ENCODE measurements at places on chromosomes 2 and 18.

GRCh38 chr2:226078666-226079065 lies 679.2 kb downstream of the NYAP2 start:
- no peak for DNase-seq

DNA sequence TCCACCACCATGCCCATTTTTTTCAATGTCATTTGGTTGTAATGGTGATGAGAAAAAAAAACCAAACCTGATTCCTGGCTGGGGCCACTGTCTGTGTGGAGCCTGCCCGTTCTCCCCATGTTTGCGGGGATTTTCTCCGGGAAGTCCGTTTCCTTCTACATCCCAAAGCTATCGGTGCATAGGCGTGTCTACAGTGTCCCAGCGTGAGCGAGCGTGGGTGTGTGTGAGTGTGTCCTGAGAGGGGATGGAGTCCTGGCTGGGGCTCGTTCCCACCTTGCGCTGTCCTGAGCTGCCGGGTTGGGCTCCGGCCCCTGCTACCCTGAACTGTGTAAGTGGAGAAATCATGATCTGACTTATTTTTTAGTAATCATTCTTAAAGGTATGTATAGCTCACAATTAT lies 7.3 kb upstream of the ZAP70 start:
- no peak for DNase-seq

DNA sequence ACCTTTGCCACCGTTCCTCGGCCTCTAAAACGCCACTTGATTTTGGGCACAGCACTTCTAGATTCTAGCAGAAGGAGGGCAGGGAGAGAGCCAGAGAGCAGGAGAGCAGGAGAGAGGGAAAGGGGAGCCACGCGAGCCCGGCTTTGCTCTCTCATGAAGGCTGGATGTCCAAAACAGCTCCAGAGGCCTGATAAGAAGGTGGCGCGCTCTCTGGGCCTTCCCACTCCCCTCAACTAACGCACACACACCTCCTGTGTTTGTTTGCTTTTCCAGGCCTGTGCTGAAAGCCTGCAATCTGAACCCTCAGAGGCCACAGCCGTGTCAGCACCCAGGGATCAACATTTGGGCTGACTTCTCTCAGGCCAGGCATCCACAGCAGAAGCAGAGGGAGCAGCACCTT lies 184.8 kb upstream of the SOX11 start:
- no peak for DNase-seq

DNA sequence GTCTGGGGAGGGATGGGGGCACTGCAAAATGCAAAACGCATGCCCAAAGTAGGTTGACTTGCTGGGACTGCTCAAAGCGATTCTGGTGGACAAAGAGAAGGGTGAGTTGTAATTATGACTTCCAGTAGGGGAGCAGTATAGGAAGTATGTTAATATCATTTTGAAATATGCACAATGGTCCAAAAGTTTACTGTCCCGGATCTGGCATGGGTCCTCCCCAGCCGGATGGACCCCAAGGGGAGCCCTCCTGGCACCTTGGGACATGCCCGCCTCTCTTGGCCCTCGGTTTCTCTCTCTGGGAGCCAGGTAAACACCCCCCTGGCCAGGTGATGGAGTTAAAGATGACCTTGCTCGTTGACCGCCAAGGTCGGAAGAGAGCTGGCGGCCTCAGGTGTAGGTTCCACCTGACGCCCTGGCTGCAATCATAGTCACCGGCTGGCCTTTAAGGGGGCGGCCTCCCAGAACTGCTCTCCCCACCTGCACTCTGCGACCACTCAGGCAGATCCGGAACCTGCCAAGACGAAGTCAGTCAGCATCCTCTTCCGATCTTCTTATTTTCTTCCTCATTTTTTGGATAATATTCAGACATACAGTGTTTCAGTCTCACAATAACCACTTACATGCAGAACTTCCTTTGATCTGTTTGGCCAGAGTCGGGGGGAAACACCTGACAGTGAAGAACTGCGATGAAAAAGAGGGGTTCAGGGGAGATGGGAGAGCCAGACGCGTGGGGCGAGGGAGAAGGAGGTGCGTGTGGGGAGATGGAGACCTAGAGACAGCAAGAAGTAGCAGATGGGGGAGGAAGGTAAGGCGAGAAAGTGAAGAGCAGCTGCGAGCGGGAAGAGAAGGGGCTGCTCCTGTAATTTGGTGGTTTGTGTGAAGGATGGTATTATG lies 148.3 kb downstream of the MEIS1 start:
- no peak for DNase-seq

DNA sequence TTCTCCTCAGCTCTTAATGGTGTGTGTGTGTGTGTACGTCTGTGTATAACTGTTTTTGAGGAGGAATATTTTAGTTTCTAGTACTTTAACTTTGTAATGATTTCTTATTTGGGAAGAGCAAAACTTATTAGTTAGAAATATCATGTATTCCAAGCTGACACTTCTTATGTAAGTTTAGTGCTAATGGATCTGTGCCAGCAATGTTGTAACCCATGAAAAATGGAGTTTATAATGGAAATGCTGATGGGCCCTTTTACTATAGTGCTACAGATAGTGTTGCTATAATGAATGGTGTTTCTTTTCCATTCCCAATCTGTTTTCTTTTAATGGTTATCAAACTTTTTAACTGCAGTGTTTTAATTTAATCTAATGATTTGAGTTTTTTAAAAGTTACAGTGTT lies 49.8 kb upstream of the OTX1 start:
- no peak for DNase-seq

GRCh38 chr2:231677632-231678104 lies 30.7 kb upstream of the PTMA start:
- peak; percentile 86 for DNase-seq

- DNase-seq, result no peak
These were observed 85.5 kb downstream of the MRO start for GRCh38 chr18:50734342-50734741.

DNA sequence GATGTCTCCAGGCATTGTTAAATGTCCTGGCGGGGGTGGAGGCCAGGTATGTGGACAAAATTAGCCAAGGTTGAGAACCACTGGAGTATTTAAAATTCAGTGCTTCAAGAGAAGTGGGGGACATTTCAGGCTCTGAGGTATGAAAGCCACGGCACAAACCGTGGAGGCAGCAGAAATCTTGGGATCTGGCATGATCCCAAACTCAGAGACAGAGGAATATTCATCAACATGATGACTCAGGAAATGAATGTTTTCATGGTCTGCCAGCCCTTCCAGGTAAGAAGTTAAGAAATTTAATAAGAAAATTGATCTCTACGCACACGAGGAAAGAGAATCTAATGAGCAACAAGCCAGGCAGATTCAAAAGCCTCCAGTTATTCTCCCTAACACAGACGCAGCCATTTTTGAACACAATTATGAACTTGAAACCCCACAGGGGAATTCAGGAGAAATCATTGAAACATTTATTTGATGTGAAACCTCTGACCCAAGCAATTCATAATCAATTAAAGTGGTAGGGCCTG lies 11.3 kb upstream of the GRP start:
- no peak for DNase-seq

GRCh38 chr2:12587729-12588522 lies 128.8 kb upstream of the TRIB2 start:
- DNase-seq, result peak; percentile 21

- DNase-seq, result no peak
These were observed 9.6 kb downstream of the MRPL30 start for GRCh38 chr2:99190548-99190947.

- no peak for DNase-seq
These were observed 51.1 kb upstream of the EHBP1 start for GRCh38 chr2:62654423-62654791.

DNA sequence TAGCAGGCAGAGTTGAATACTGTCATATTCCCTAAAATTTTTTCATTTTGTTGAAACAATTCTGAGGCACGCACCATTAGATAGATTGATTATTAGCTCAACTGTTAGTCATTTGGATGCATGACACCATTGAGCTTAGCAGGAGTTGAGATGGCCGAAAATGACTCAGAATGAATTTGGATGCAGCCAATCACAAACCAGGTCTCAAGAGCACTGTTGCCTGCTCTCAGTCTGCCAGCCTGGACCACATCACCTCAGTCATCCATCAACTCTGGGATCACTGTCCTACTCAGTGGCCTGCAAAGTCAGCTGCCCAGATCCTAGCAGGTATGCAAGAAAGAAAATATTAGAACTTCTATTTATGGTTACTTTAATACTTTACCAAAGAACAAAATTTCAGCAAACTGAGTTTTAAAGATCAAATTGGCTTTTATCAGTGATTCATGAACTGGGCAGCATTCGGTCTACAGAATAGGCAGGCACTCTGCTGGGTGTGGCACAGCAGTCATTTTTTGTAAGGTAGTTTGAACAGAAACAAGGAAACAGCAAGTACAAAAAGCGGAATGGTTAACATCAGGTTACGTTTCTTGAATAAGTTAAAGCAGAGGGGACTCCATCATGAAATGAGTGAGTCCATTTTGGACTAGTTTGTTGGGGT lies 152.7 kb upstream of the ARHGAP28 start:
- no peak for DNase-seq

- no peak for DNase-seq
These were observed 101.8 kb upstream of the ASB18 start for GRCh38 chr2:236366049-236366387.

- no peak for DNase-seq
These were observed 230.2 kb downstream of the CELF4 start for GRCh38 chr18:37335409-37335736.

GRCh38 chr2:190180313-190181122 lies 118.0 kb upstream of the MSTN start:
- DNase-seq, result no peak

- no peak for DNase-seq
These were observed 72.1 kb downstream of the TTC32 start for GRCh38 chr2:19829672-19830071.

DNA sequence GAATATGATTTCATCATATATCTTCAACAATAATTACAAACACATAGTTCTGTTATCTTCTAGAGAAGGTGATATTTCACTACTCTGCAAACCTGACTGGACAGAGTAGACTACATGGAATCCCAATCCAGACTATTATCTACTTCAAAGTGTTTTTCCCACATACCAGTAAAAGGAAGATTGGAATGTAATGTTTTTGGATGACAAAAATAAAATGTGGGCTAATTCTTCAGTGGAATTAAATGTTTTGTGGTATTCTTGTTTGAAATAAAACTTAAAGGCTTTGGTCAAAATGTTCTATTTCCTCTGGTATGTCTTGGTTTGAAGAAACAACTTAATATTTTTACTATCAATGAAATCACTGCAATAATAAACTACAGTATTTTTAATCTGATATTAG lies 22.1 kb downstream of the COL5A2 start:
- no peak for DNase-seq

DNA sequence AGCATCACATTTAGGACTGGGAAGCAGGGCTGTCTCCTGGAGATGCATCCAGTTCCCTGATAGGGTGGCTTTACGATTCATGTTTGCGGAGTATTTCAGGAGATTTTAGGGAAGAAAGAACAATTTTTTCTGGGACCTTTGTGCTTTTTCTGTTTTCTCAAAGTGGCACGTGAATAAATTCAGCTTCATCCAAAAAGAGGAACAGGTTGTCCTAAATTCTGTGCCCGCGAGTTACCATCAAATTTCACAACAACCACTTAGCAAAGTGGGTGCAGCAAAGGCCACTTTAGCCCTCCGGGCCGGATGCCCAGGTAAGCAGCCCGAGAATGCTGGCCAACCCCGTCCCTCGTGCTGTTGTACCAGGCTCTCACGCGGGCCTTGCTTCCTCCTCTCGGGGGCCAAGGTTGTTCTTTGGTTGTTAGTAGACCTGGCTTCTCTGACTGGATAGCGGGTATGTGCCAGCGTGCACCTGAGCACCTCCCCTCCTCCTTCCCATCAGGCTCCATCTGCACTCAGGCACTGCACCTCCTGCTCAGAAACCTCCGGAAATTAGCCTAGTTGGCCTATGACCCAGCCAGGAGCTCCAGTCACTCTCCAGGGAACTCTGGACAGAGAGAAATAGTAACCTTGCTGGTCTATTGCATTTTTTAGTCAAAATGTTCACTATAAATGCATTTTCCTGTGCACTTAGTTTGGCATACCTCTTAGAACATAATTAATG lies 83.0 kb downstream of the CMPK2 start:
- DNase-seq, result no peak

GRCh38 chr2:238777369-238778067 lies 70.4 kb upstream of the TWIST2 start:
- no peak for DNase-seq

GRCh38 chr2:232300894-232301387 lies 77.6 kb upstream of the ALPP start:
- DNase-seq, result peak; percentile 23

- peak; percentile 53 for DNase-seq
These were observed 6.5 kb upstream of the MTERF4 start for GRCh38 chr2:241108271-241109209.

- DNase-seq, result no peak
These were observed 38.0 kb upstream of the SNED1 start for GRCh38 chr2:240960309-240960970.

DNA sequence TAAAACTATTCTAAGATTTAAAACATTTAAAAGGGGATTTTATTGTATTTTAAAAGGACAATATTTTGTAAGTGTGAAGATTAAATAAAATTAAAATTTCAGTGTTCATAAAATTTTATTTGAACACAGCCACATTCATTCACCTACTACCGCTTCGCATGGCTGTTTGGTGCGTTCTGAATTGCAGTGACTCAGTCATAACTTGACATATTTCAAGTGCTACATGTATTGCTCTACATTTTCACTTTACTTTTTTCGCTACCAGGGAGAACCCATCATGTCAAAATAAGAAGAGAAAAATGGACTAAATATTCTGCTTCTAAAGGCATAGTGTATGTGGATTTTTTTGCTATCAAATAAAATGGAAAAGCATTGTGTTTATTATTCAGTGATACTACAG lies 8.7 kb downstream of the PTH2R start:
- DNase-seq, result no peak

GRCh38 chr2:232330068-232330999 lies 48.2 kb upstream of the ALPP start:
- DNase-seq, result no peak

GRCh38 chr2:146041274-146041910 lies 1521.5 kb upstream of the ZEB2 start:
- DNase-seq, result no peak

- no peak for DNase-seq
These were observed 22.0 kb downstream of the SPP2 start for GRCh38 chr2:234072454-234072853.

DNA sequence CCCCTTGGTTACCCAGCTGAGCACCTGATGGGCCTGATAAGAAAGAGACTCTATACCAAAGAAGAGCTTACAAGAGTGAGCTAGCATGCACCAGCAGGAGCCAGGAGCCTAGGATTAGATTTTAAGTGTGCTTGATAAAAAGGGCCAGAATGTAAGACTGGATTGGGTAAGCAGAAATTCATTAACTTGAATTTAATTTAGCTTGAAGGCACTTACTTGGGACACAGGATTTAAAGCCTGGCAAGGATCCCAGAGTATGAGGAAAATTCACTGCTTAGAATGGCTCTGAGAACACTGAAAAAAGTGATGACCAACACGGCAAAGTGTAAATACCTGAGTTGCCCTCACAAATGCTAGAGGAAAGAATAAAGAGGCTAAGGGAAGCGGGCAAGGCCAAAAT lies 91.3 kb upstream of the RBBP8 start:
- DNase-seq, result no peak

DNA sequence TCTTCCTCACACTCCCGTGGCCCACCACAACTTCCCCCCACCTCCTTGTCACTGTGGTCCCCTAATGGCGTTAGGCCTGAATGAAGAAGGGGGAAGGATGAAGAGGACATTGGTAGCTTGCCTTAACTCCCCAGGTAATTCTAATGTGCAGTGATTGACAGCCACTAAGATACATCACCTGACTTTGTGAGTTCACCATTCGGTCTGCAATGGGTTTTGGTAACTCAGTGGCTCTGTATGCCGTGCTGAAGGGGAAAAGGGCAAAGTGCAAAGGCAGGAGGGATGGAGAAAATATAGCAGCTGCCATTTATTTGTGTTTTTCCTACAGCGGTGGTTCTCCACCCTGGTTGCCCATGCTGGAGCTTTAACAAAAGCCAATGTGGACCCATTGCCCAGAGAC lies 42.2 kb downstream of the ABCG8 start:
- no peak for DNase-seq

Data from CD4-positive, alpha-beta T cell treated with Interleukin-4 for 4 hours (primary cell).